BE2C (cell line): ENCODE measurements at places on chromosomes 5 and 9.

DNA sequence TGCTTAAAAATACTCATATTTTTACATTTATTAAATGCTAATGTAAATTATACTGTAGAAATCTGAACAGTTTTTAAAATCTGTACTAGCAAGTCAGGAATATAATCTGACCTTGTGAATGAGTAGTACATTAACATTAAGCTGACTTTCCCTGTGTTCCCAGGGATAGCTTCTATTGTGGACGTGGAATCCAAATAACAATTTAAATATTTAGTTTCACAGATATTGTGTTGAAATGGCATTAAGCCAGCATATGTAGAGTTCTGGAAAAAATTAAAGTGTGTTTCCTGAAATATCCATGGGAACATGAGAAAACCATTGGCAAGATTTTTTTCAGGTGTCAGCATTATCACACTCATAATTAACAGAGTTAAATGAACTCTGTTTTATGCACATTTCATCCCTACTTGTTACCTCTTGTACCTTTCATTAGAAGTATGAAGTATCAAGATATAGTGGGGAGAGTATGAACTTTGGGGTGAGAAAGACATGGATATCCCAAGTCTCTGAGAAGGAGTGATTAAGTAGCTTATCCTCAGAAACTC lies 5.7 kb downstream of the RABGAP1 start:
- no peak for DNase-seq

DNA sequence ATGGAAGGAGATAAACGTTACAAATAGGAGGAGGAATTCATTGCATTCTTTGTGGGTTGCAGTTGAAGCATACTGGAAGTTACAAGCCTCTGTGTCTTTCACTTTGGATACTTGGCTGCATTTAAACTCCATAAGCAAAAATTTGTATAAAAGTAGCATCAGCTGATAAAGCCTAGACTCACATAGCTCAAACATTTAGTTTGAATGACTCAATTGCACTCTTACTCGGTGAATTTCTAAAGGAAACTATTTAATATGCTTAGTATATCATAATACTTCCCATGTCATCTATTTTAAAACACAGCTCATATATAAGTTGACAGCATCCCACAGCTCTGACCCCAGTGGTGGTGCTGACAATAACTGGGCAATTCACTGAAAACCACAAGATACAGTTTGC lies 596.6 kb upstream of the ZNF608 start:
- DNase-seq = no peak

GRCh38 chr5:95669540-95669939 lies 13.3 kb downstream of the SPATA9 start:
- peak; percentile 45 for DNase-seq

- DNase-seq = peak; percentile 52
Measured at GRCh38 chr5:5558638-5559527, 136.4 kb downstream of the ICE1 start.

- DNase-seq = no peak
Measured at GRCh38 chr9:34995670-34996060, 6.1 kb downstream of the DNAJB5 start.

GRCh38 chr5:157651623-157652376 lies 438 bp downstream of the SOX30 start:
- no peak for DNase-seq

DNA sequence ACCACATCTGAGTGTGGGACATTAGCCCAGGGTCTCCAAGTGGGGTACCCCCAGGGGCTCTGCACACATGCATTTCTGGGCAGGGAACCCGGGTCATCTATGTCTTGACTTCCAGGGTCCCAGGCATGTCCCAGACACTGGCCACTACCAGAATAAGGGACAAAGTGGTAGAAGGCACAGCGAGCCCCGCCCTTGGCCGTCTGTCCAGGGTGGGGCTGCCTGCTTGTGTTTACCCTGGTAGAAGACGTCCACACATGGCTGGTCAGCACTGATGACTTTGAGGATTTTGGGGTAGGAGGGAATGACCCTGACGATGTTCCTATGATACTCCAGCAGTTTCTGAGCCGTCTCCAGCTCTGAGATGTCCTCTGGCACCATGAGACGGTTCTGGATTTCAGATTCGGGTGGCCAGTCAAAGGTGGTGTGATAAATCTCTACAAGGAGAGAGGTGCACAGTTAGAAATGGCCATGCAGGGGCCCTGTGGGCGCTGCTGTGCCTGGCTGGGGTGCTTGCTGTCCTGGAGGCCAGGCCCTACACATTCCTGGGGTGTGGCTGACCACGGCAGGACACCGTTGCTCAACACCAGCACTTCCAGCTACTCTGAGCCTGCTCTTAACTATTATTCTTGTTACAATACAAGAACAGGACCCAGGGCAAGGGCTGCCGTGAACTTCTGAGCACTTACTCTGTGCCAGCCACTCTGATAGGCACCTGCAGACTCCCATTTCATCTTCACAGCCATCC lies 51.3 kb downstream of the AK8 start:
- DNase-seq = no peak
